GM06990 (cell line): ENCODE measurements at places on chromosomes 4 and X.

DNA sequence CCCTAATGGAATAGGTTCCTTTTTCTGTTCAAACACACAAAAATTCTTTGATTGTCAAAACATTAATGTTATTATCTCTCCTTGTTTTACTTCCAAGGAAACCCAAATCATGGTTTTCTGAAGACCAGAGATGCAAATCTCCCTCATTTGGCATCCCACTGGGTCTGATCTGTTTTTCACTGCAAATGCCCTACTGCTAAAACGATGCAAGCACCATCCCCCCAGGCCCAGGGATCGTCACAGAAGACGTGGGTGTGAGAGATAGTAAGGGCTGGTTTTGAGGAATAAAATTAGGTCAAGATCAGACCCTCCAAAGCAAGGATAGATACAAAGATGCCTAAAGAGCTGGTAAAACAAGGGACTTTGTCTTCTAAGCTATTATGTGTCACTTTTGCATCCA is 33.6 kb downstream of the GSPT2 start:
- no peak for DNase-seq

DNA sequence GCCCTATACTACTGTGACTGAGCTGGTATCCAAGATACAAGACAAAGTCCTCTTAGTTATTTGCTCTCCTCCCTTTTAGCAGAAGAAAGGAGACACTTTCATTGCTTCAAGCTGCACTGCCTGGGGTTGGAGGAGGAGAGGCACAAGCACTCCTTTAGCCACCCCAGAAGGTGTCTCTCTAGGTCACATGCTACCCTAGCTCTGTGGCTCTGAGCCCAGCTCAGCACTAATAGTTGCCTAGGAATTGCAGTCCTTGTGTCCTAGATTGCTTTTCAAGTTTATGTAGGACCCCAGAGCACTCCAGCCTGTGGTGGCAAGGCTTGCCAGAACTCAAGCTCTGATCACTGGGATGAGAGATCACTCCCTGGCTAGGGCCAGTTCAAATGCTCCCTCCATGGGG is 24.4 kb upstream of the LHFPL1 start:
- DNase-seq, result no peak

GRCh38 chr4:165867961-165868360 is 5.1 kb upstream of the TLL1 start:
- no peak for DNase-seq

DNA sequence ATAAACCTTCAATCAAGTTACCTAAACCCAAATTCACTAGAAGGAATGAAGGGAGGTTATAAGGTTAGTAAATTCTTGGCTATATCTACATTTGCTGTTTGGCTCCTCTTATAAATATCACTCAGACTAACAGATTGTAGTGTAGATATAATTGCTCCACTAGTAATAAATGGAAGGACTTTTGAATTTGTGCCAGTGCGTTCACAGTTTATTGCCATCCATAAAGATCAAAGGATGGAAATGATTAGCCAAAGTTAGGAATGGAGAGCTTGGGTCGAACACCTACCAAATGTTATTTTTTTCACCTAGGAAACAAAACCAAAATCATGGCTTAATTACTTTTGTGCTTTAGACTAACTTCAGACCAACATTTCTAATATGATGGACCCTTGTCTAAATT is 9.2 kb downstream of the DTHD1 start:
- no peak for DNase-seq

DNA sequence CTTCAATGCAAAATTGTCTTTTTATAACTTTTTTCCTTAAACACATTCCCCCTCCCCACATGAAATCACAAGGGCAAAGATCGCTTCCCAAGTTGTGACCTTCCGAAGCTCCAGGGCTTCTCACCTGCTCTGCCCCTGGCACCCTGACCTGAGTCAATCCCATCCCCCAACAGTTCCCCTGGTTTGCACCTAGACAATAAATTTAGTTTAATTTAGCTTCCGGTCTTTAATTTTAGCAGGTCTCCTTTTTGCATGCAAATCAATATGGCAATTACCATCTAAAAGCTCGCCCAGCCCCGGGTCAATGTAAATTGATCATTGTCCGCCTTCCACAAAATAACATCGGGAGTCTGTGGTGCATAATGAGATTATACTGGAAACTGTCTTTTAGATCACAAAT is 6.8 kb downstream of the BCOR start:
- no peak for DNase-seq

DNA sequence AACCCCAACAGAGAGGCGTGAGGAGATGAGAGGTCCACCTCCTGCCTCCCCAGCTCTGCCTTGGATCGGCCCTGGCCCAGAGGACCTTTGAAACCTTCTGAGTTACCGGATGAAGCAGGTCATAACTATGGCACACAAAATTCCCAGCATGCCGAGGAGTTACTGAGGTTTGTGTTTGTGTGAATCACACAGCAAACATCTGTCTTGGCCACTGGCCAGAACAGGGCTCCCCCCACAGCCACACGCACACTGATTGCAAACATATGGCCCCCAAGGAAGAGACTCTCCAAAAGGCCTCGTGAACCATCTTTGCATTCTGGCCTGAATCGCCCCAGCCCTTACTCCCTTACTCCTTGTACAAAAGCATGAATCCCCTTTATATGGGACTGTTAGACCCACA is 18.9 kb downstream of the RPS4X start:
- DNase-seq, result no peak

DNA sequence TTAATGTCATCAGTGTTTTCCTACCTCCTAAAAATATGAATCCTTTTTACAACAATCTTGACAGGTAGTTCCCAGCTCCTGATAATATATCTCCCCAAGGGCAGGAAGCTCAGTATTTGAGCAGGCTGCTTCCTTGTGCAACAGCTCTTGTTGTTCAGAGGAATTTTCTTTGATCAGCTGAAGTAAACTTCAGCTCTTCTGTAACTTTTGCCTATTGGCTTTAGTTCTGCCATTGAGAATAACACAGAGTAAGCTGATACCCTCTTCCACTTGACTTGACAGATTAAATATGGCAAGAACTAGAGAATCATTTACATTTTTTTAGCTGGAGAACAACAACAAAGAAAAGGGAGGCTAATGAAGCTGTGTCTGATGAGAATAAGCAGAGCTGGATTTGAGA is 75.2 kb downstream of the LUZP4 start:
- DNase-seq, result no peak

- DNase-seq, result no peak
Measured at GRCh38 chr4:140790171-140790570, 34.0 kb upstream of the TBC1D9 start.

DNA sequence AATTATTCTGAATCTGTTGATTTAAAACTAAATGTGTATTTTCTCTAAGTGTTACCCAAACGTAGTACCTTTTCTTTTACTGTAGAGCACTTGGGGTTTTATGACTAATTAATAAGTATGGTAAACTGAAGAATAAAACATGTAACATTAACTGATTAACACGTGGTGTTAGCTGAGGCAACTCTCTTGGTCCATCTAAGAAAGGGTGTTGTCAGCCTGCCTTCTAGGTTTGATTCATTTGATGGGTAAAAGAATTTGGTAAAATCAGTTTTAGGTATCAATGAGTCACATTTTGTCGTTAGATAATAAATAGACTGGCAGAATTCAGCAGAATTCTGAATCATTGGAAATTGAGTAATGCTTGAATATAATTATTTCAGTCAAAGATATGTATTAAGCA is 99.7 kb downstream of the AFF1 start:
- no peak for DNase-seq
